Activated naive CD4-positive, alpha-beta T cell (primary cell): ENCODE measurements at places on chromosomes 16 and 17.
A peak's percentile ranks its signal among the peaks of the same experiment; 100 is the strongest.

DNA sequence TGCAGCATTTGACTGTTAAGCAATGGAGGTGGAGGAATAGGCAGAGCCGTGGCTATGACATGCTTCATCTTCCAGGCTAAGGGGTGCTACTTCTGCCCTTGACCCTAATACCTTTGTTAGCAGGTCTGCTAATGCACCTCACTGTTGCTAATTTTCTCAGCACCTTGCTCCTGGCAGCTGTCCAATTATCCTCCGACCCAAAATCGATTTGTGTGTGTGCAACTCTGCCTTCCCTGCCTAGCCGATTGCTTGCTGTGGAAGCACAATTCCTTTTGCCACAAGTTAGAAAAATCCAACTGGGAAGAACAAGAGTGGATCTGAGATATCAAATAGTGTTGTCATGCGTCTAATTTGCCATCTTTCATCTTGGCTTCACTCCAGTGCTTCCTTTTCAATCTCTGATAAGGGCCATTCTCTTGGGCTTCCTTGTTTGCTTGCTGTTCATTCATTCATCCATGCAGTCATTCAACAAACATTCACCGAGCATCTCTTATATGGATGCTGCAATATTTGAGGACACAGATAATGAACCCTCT, 422.8 kb downstream of the RBFOX1 start:
- DNase-seq, result no peak

GRCh38 chr16:64809876-64810629, 311.8 kb downstream of the CDH11 start:
- DNase-seq, result no peak

GRCh38 chr17:13544765-13545164, 57.0 kb downstream of the HS3ST3A1 start:
- DNase-seq, result no peak

DNA sequence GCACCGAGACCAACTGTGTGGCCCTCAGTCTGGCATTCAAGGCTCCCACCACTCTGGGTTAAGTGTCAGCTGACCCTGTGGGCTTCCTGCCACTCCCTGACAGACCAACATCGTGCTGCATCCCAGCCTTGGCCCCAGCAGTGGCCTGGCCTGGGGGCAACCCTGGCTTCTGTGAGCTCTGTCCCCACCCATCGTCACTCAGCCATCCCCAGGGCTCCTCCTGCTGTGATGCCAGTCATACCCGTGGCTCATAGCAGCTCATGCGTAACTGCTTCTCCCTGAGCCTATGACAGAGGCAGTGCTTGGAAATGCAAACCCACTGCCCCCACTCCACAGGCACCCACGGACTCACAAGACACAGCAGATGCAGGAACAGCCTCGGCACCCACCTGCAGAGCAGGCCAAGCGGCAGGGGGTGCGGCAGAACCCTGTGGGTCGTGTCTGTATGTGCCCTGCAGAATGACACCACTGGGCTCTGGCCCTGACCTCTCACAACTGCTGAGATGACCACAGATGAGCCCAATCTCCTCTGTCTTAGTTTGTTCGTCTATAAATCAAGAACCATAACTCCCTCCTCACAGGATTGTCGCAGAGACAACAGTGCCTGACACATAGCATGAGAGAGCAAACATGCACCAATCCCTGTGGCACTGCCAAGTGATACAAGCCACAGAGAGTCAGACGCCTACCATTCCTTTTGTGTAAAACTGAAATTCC, 26.6 kb downstream of the PIEZO1 start:
- no peak for DNase-seq

GRCh38 chr16:10103118-10103517, 79.1 kb downstream of the GRIN2A start:
- no peak for DNase-seq

DNA sequence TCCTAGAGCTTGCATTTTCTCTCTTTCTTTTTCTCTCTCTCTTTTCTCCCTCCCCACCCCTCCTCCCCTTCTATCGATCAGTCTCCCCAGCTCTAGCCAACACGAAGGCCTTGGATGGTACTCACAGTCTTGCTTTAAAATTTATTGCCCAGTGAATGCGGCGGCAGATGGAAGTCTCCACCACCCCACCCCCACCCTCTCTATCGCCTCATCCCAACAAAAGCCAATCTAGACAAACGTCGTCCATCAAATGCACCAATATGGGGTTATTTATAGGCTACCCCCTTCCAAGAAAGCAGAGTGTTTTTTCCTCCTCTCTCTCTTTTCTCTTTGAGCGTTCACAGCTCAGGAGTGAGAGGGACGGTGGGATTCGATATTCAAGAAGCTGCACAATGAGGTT, 10.5 kb upstream of the NGFR start:
- no peak for DNase-seq

GRCh38 chr16:83995754-83996153, 27.7 kb downstream of the NECAB2 start:
- DNase-seq, result no peak

DNA sequence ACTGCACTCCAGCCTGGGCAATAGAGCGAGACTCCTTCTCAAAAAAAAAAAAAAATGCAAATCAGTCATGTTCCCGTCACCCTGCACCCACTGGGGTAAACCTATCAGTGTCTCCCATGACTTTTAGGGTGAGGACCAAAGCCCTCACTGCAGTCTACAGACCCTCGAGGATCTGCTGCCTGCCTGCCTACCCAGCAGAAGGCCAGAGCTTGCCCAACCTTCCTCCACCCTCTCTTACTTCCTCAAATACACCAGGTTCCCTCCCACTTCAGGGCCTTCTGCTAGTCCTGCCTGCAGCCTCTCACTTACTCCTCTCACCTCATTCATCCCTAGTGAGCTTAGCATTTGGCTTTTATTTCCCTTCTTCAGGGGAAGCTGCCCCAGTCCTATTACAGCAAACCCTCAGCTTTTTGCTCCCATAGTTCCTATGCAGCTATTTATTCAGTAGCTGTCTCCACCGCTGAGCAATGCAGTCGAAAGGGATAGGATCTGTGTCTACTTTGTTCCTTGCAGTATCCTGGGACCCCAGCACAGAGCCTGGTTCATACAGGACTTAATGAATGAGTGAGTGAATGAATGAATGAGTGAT, 17.8 kb upstream of the TOB1 start:
- DNase-seq, result no peak

DNA sequence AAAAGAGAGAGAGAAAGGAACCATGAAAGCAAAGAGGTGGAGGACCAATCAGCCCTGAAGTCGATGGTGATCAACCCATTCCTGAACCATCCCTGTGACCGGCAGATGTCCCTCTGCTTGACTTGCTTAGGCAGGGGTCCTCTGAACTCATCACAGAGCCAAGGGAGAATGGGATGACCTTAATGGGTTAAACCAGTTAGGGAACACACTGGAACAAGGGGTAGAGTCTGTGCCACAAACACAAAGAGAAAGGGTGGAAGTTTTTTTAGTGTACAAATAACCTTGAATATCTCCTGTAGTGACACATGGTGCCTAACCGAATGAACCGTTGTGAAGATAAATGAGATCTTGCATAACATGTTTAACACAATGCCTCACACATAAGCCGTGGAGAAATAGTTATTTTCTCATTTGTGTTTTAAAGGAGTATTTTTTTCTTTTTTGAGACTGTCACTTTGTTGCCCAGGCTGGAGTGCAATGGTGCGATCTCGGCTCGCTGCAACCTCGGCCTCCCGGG, 11.2 kb downstream of the NAA60 start:
- no peak for DNase-seq

DNA sequence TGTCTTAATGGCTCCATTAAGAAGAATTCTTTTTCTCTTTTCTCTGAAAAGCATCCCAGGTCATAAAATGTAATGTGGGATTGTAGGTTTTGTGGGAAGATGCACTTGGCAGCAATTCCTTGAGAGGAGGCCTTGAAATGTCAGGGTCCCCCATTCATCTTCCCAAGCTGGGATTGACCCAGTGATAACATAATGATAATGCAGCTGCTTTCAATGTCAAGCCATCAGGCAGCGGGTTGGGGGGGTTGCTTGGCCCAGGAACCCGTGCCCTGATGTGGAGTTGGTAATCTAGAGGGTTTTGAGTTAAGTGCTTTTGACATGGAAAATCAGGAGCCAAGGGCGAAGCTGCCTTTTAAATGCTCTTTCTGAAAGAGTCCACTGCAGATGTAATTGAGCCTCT, 484.0 kb downstream of the WWOX start:
- DNase-seq, result no peak

DNA sequence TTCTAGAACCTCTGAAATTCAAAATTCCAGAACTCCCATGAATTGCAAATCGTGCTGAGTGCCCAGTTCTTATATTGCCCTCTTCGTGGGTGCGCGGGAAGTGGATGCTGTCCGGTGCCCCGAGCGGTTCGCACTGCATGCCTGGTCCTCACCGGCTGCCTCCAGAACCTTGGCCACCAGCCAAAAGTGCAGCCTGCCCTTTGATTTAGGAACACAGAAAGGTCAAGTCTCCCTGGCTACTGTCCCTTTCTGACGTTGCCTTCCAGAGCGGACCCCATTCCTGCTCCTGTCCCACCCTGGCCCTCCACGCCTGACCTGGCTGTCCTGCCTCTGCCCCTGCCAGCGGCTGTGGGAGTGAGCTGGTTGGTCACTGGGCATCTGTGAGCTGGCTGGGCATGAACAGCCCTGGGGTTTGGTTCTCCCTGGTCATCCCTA, 9.7 kb downstream of the NEUROD2 start:
- DNase-seq, result no peak

GRCh38 chr17:8326511-8327302, 12.9 kb upstream of the ODF4 start:
- DNase-seq, result no peak

DNA sequence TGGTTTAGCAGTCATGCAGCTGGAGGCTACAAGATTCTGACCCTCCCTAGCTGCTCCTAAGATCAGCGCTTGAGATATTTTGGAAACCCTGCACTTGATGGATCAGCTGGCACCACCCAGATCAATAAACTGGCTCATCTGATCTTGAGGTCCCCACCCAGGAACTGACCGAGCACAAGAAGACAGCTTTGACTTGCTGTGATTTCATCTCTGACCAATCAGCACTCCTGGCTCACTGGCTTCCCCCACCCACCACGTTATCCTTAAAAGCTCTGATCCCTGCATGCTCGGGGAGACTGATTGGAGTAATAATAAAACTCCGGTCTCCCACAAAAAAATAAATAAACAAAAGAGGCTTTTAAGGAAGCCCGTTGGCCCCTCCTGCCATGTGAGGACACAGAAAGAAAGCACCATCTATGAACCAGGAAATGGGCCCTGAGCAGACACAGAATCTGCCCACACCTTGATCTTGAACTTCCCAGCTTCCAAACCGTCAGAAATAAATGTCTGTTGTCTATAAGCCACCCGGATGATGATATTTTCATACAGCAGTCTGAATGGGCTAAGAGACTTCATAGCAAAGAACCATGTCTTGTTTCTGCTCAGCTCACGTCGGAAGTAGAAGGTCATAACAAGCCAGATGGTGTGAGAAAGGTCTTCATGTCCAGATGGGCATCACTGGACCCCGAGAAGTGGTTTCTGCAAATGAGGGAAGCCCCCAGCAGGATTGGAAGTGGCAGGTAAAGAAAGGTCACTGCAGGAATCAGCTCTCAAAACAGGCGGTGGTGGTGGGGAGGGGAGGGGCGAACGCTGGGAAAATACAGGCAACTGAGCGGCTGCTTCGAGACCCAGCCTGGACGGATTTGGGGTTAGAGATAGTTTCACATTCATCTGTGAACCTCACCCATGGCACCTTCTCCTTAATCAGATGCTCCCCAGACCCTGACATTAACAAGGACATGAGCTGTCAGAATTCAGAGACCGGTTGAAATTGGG, 19.8 kb upstream of the RPH3AL start:
- DNase-seq, result no peak

GRCh38 chr17:30091771-30092170, 24.8 kb upstream of the NSRP1 start:
- no peak for DNase-seq

- DNase-seq, result no peak
These were observed 74.4 kb upstream of the SMIM36 start for GRCh38 chr17:55585629-55586028.

- no peak for DNase-seq
These were observed 23.8 kb downstream of the LCMT1 start for GRCh38 chr16:25135254-25135878.

- no peak for DNase-seq
These were observed 3.9 kb downstream of the PAQR4 start for GRCh38 chr16:2973093-2973492.

DNA sequence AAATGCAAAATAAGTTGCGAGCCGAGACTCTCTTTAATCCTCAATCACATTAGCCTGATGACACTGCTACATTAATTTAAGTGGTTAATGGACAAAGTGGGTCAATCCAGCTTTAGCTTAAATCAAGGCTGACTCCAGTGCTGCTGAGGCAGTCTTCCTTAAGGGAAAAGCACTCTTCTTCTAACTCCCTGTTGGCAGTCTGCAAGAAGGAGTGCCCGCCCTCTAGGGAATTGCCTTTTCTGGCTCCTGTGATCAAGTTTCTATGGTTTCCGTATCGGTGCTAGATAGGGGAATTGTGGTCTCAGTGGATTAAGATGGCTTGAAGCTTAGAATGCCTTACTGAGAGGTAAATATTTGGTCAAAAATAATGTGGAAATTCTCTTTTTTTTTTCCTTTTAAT, 41.0 kb downstream of the HS3ST3B1 start:
- DNase-seq, result no peak

- DNase-seq, result no peak
These were observed 13.8 kb upstream of the SP6 start for GRCh38 chr17:47864791-47865216.

DNA sequence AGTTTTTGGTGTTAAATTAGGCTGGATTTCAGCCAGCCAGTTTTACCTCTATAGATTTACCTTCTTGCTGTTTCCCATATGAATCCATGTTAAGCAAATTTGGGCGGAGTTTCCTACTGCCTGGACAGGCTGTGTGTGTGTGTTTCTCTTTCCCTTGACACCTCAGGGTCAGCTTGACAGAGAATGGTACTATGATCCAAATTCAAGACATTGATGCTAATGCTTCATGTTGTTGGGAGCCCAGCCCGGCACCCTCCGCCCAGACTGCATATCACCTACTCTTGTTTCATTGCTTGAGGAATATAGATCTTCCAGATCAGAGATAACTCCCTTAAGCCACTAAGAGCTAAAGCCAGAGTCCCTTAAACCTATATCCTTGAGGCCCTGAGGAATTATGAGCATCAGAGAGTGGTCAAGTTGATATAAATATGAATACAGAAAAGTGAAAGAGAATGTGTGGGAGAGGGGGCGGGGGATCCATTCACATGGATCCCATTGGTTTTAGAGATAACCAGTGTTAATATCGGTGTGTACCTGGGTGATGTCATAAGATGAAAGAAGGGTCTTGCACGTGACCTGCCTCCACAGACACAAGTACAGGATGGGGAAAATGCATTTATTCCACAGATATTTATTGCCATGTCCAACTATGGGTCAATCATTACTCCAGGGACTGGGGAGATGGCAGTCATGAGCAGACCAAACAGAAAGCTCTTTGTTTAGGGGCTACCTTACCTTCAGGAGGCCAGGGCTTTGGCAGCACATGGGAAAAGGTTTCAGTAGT, 69.7 kb downstream of the WIPI1 start:
- DNase-seq, result no peak

GRCh38 chr16:73034374-73034773, 13.6 kb downstream of the ZFHX3 start:
- no peak for DNase-seq

- DNase-seq, result peak; percentile 46
These were observed 3.7 kb downstream of the SOCS3 start for GRCh38 chr17:78356101-78356713.
